ENCODE measurements at places on chromosomes 1 and 21. TPM values are rescaled to one million over a fixed set of nuclear protein-coding genes. Genes with fewer than 3 reads are reported as not detected.

- DNase-seq, result no peak
Measured at GRCh38 chr1:198601936-198602889, 36.6 kb upstream of the PTPRC start.

DNA sequence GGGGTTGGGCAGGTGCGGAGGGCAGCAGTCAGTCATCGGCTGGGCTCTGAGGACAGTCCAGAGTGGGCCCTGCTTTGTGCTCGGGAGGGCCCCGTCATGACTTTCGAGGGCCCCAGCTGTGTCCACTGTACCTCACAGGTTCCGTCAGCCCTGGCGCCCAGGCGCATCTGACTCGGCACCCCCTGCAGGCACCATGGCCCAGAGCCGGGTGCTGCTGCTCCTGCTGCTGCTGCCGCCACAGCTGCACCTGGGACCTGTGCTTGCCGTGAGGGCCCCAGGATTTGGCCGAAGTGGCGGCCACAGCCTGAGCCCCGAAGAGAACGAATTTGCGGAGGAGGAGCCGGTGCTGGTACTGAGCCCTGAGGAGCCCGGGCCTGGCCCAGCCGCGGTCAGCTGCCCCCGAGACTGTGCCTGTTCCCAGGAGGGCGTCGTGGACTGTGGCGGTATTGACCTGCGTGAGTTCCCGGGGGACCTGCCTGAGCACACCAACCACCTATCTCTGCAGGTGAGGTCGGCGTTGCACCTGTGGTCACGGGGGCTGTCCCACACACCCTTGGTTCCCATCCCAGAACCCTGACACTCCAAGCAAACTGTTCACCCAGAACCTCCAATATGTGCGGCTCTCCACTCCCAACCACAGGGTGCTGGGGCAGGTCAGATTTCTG is 7.8 kb downstream of the PODN start:
- DNase-seq, result peak; percentile 66

DNA sequence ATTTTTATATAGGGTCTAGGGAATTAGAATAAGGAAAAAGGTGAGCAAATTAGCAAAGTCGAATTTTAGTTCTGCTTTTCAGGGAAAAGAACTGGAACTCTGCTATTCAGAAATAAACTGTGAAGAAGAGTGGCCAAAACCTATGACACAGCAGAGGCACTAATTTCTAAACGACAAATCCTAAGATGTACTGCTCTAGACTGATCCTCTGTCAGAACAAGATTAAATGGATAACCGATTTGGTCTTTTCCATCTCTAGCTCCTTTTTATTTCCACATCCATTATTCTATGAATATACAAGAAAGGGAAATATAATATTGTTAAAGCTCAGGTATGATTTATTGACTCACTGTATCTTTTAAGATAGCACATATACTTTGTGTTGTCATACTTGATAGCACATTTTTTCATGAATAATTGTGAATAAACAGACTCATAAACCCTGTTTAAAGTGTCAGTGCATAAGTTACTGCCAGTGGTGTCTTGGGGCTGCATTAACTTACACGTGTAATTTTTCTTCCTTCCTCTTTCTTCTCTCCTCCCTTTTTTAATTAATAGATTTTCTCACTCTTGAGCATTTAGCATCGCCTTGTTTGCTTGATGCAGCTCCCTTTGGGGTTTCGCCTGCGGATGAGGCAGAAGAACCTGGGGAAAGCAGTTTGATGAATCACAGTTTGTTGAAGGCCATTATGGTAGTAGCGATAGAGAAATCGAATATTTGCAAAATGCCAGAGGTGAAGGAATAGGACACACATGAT is 496.6 kb downstream of the ADGRL2 start:
- DNase-seq, result no peak

LCE1F gene
- total RNA-seq, result not detected

DNA sequence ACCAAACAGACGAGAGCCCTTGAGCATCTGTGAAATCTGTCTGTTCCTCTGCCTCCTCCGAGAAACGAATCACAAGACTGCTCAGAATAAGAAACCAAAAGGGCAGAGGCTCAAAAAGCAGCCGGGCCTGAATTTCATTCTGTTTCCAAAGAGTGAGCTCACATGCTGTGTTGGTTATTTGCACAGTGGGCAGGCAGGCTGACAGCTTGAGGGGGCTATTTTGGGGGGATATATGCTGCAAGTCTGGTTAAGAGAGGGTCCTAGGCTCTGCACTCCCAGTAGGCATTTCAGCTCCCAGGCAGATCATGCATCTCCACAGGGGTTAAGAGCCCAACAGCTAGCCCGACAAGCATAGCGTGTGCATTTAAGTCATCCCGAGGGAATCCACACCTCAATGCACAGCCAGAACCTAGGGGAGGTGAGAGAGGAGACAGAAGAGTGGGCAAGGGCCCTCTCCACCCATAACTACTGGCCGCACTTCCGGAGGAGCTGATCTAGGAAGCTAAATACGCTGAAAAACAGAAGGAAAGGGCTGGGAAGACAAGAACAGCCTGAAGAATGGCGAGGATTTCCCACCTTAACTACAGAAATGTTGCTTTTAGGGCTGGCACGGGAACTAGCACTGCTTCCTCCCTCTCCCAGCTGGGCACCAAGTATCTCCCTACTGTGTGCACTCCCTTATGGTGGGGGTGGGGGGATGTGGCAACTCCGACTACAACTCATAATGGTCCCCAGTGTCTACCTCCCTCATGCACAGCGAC is 3.7 kb downstream of the PGBD5 start:
- no peak for DNase-seq

CDK18 gene
- 31.6 TPM for total RNA-seq
